ENCODE measurements at places on chromosomes 7 and 10.
A peak's percentile ranks its signal among the peaks of the same experiment; 100 is the strongest.

GRCh38 chr7:139016931-139017511, 18.8 kb downstream of the ZC3HAV1L start:
- no peak for DNase-seq

- no peak for DNase-seq
These were observed 86.8 kb downstream of the C10orf90 start for GRCh38 chr10:126583552-126584200.

GRCh38 chr10:87722716-87723115, 63.0 kb downstream of the PAPSS2 start:
- no peak for DNase-seq

DNA sequence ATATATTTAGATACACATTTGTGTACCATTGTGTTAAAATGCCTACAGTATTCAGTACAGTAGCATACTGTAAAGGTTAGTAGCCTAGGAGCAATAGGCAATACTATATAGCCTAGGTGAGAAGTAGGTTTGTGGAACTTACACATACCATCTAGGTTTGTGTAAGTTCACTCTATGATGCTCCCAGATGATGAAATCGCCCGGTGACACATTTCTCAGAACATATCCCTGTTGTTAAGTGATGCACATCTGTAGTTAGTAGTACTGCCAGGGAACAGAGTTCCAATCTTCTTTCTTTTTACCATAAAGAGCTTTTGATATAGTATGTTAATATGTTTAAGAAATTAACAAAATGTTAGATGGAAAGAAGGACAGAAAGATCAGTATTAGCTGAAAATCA, 138.2 kb downstream of the SNX13 start:
- no peak for DNase-seq

GRCh38 chr10:119199231-119199992, 8.0 kb upstream of the GRK5 start:
- no peak for DNase-seq

- DNase-seq: no peak
These were observed 10.6 kb downstream of the VIM start for GRCh38 chr10:17238445-17239291.

DNA sequence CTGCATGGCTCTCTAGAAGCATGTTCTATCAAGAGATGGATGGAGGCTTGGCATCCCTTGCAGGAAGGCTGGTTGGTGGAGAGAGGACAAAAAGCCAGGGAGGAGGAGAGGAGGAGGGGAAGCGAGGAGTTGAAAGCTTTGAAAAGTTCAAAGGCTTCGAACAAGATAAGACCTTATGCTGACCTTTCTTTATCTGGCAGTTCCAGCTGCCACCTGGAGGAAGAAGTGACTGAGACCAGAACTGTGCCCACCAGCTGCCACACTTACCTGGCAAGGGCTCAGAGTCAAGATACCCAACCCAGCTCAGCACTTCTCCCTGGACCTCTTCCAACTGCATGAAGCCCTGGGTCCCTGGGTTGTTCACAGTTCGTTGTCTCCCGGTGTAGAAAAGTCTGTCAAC, 14.8 kb downstream of the CCL24 start:
- no peak for DNase-seq

GRCh38 chr7:47432671-47433563, 149.0 kb downstream of the TNS3 start:
- DNase-seq: no peak

DNA sequence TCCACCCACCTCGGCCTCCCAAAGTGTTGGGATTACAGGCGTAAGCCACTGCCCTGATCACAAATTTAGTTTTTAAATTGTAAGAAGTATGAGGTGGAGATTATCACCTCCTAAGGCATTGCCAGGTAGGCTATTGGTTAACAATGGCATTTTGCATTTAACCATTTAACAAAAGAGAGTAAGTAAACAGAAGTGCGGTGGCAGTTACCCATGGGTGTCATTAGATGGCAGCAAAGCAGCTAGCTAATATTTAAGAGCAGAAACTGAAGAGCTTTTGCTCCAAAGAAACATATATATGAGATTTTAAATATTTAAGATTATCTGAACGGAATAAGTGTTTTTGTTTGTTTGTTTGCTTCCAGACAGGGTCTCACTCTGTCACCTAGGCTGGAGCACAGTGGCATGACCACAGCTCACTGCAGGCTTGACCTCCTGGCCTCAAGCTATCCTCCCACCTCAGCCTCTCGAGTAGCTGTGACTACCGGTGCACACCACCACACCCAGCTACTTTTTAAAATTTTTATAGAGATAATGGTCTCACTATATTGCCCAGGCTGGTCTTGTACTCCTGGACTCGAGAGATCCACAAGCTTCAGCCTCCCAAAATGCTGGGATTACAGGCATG, 325.5 kb upstream of the C7orf33 start:
- DNase-seq: no peak

DNA sequence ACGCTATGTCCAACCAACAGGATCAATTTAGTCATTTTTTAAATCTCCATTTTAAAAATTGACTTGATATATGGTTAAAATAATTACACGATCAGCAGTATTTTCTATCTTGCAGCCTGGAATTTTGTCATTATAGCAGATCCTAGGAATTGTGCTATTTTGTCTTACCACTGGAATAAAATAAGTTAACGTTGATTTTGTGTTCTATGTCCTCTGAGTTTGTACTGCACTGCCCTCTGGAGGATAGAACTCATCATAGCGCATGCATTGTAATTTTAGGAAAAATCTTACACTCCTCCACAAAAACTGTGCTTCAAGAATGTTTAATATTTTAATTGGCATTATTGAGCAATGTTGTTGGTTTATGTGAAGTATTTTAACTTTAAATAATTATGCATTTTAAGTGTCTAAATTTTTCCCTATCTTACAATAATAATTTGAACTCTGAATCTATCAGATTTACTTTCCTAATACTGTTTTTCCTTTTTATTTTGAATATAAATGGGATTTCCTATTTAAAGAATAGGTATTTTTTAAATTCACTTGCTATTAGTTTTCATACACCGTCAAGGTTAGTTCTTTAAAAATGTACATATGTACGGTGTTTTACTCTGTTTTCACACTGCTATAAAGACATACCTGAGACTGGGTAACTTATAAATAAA, 220.1 kb downstream of the PPP1R3A start:
- DNase-seq: peak; percentile 2

DNA sequence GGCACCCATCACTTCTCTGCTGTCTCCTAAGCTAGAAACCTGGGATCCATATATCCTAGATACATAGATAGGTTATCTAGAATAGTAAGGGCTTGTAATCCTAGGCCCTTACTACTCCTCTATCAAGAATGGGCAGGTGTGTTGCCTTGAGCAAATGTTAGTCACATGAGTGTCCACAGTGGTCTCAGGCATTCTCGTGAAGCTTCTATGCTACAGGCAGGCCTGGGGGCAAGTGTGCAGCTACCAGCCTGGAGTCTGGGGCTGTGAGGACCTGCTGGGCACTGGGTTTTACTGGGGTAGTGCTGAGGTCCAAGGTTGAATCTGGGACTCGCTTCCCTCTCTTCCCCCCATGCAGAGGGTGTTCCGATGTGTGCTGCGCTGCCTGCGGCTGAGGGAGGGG, 91.4 kb downstream of the ABCC2 start:
- no peak for DNase-seq

DNA sequence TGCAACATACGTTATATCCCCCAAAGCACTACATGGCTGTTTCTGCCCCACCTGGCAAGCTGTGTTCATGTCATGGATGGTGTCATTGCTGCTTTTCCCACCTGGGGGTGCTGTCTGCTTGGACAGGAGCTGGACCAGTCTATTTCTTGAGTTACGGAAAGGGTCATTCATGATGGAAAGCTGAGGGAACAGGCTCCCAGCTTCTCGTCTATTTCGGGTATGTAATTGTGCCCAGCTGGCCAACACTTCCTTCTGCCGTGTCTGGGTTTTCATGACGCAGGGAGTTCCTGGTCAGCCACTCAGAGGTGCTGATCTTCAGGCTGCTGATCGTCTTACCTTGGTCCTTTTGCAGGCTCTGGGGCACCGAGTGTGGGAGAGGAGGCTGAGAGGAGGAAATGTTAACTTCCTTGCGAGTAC, 8.6 kb downstream of the BTBD16 start:
- DNase-seq: no peak

GRCh38 chr10:91805110-91805838, 7.0 kb downstream of the TNKS2 start:
- DNase-seq: no peak
